ENCODE measurements at places on chromosomes 6 and 20.

DNA sequence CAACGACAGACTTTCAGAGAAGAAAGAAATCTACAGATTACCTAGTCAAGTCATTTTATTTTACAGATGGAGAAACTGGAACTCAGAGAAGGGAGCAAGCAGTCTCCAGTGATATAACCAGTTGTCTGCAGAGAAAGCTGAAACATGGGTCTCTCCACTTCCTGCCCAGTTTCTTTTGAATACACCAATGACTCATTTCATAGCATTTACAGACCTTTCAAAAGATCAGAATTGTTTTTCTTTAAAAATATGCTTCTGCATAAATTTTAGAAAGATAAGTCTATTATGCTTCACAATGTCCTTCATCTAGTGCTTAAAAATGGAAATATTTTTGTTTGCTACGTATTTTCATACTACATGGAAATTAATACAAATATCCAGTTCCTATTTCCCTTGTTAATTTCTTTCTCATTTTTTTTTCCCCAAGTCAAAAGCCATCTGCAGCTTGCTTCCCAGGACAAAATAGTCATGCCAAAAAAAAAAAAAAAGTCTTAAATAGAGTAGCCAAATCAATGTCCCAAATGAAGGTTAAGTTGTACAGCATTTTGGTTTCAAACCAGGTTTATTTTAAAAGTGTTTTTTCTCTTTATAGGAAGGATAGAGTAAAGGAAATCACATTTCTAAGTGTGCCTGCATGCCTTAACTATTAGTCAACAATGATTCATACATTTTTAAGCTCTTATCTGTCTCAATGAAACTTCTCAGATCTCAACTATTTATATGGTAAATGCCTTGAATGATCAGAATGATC is 36.9 kb downstream of the ARHGAP18 start:
- DNase-seq, result peak; percentile 18

GRCh38 chr6:76230711-76231110 is 158.2 kb upstream of the IMPG1 start:
- DNase-seq, result no peak

- no peak for DNase-seq
These were observed 20.6 kb downstream of the CDC5L start for GRCh38 chr6:44407951-44408670.

GRCh38 chr6:137792160-137793033 is 74.7 kb upstream of the TNFAIP3 start:
- DNase-seq, result no peak

DNA sequence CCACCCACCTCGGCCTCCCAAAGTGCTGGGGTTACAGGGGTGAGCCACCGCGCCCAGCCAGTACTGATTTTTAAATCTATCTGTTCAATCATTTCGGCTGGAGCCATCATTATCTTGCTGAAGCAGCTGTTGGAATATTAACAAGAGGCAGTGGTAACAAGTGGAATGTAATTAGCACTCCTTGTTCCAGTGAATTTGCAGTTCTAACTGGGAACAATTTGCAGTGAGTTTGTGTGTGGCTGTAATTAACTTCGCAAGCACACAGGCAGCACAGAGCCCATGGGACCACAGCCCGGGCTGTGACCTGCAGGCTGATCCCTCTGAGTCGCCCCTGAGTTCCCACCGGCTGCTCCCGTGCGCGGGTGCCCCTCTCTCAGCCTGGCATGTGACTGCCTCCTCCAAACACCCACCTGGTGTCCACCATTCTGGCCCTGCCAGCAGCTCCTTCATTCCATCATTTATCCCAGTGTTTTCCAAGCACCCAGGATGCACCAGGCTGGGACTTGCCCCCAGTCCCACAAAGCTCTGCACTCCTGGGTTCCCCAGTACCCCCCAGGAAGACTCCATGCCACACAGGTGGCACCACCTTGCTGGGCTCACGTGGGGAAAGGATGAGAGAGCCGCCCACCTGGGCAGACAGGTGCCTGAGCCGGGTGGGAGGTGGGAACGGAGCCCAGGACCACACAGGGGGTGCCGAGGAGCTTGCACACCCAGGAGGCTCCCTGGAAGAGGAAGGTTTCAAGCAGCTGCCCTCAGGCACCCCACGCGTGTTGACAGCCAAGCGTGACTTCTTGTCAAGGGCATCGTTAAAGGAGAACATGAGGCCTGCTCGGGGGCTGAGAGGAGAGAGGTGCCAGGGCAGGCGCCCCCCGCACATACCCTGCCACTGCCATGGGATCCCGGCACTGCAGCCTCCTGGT is 75.2 kb downstream of the YTHDF1 start:
- no peak for DNase-seq

DNA sequence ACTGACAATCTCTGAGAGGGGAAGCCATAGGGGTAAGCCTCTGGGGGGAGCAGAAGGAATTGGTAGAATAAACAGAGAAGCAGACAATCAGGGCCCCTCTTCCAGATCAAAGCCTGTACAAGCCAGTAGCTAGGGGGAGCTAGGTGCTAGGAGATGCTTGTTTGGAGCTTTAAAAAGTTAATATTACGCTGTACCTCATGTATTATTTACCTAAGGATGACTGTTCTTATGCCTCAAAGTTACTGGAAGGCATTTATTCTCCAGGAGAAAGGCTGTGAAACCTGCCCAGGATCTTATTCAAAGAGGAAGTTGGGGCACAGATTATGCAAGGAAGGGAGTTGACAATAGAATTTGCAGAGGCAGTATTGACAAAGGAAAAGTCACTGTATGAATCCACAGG is 111.8 kb upstream of the SLC35F1 start:
- no peak for DNase-seq

GRCh38 chr6:61711849-61712248 is 574.2 kb downstream of the KHDRBS2 start:
- no peak for DNase-seq

GRCh38 chr6:143293523-143293922 is 157.0 kb downstream of the ADAT2 start:
- no peak for DNase-seq

Measured in MG63 (cell line).